ENCODE measurements at places on chromosomes 12 and 14.

DNA sequence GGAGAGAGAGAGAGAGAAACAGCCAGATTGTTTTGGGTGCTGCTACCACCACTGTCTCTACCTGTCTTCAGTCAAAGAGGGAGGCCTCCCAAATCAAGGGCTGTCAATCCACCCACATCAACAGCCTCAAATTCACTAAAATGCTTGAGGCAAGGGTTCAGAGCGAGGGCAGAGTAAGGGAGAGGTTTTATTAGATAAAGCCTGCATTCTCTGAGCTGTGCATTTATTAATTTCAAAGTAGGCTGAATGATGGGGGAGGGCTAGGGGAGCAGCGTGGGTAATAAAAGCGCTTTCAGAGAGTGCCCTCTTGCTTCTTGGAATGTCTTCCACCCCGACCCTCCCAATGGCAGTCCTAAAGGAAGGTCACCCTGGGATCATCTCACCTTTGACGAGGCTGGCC lies 636.5 kb upstream of the TBX3 start:
- no peak for DNase-seq

- no peak for DNase-seq
Measured at GRCh38 chr14:32121948-32122347, 44.8 kb downstream of the ARHGAP5 start.

DNA sequence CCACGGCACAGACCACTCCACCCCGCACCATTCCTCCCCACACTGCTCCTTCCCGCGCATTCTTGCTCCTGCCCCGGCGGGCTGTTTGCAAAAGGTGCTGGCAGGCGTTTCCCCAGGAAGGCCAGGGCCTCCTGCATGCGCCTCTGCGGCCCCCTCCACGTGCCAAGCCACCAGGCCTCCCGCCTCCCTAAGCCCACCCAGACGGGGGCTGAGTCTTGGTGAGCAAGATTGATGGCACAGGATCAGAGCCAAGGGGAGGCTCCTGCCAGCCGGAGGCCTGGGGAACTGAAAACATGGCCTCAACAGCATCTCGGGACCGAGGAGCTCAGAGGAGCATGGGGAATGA lies 328.3 kb upstream of the DIO3 start:
- DNase-seq = no peak

DNA sequence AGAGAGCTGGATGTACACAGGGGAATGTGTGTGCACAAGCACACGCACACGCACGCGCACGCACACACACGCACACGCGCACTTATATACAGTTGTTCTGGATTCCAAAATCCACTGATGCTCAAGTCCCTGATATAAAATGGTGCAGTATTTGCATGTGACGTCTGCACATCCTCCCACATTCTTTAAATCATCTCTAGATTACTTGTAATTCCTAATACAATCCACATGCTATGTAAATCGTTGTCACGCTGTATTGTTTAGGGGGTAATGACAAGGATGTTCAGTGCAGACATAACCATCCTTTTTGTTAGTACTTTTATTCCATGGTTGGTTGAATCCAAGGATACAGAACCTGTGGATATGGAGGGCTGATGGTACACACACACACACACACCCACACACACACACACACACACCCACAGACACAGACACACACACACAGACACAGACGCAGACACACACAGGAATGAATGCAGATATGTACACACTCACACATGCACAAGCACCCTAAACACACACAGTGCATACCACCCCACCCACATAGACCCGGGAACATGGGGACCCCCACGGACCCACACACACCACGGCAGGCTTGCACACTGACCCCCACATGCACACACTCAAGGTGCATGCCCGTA lies 188.5 kb upstream of the PRMT8 start:
- DNase-seq = no peak

DNA sequence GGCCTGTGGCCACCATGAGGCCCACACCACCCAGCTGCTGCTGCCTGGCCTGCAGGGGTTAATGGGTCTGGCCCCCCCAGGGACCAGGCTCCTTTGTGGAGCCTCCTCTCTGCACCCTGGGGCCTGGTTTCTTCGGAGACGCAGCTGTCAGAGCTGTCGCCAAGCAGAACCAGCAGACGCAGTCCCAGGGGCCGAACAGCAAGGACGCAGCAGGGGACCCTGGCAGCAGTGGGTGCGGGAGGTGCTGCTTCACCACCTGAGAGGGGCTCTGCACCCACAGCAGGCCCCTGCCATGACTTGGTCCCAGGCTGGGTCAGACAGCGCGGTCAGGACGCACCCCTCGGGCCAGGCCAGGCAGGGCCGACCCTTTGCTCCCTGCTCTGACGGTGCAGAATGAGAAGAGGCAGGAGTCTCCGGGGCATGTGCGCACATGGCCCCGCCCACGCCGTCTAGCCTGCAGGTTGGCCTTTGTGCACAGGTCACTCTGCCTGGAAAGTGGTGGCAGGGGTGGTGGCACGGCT lies 30.5 kb downstream of the JAG2 start:
- no peak for DNase-seq

GRCh38 chr12:42705863-42706262 lies 116.3 kb upstream of the PRICKLE1 start:
- DNase-seq = peak; percentile 47

GRCh38 chr14:30569903-30570226 lies 10.9 kb downstream of the G2E3 start:
- no peak for DNase-seq

- DNase-seq = no peak
Measured at GRCh38 chr12:115176741-115177400, 492.9 kb upstream of the TBX3 start.

DNA sequence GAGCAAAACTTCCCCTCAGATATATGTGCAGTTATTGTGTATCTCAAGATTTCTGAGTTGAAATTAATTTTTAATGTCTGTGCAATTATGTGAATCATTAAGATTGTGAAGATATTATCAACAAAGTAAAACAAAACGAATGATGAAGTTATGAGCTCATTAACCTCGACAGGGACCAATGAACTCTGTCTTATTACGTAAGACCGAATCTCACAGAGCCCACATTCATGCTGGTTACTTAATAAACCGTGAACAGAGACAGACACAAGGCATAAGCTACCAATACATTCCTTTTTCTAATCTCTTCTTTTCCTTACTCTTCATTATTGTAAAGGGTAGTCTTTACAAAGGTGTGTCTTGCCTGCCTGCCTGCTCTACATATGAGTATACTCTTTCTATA lies 568.7 kb downstream of the RPS29 start:
- DNase-seq = no peak

DNA sequence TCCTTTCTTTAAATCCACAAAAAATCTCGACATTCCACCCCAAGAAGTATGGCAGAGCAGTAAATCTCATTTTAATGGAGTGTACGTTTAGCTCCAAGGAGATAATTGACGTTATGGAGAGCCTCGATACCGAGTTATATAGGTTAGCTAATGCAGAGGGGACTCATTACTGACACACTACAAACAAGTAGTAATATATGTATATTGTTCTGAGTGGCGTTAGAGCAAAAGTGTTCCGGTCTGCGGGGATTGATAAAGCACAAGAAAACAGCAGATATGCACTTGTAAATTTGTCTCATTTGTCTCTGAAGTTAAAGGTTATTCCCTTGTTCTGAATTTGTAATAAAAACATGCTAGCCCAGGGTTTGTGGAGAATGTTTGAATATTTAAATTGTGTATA lies 84.1 kb downstream of the BCL11B start:
- DNase-seq = no peak

DNA sequence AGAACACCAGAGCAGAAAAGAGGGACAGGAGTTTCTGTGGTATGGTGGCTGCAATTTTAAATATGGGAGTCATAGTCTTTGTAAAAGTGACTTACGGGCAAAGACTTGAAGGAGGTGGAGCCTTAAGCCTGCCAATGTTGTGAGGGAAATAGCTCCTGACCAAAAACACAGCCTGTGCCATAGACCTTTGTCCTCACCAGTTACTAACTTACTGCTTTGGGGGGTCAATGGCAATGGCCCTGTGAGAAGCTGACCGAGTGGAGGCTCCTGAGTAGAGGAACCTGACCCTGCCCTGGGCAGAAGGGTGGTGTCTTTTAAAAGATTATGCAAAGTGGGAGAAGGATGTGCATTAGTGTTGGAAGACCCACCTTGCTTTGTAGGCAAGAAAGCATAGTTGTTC lies 3.8 kb downstream of the MTHFD1 start:
- no peak for DNase-seq

DNA sequence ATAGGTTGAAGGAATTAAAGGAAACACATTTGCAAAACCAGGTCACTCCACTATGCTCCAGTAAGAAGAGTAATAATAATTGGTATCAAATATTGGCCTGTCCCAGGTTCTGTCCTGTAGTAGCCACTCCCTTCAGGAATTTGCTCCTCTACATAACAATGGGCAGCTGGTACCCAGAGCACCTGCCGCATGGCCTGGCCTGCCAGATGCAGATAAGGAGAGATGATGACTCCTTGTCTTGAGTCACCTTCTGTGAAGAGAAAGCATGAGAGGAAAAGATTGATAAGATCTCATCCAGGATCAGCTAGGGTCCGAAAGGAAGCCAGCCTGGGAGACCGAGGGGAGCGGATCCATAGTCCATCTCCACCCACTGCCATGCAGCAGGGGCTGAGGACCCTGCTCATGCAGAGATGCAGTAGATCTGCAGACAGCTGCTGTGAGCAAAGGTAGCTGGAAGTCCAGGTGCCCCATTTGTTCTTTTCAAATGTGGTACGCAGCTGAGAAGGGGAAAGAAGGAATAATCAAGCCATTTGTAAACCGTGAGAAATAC lies 24.3 kb downstream of the VCPKMT start:
- DNase-seq = no peak

GRCh38 chr12:14665354-14666348 lies 30.7 kb downstream of the GUCY2C start:
- no peak for DNase-seq

DNA sequence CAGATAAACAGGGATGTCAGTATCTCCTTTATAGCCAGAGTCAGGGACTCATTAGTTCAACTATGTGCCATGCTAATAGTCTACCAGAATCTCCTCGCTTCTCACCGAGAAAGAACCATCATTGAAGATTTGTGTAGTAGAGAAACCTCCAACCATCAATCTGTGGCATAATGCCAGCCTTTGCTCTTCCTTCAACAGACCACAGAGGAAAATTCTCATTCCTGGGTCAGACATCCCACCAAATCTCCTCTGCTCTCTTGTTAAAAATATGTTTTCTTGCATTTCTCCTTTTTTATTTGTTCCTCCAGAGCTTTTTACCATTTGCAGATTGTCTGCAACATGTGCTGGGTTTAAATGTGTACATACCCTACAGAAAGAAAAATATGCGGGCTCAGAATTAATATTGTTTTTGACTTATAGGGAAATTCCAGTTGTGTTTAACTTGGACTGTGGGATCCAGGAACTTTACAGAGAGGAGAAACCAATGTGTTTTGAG lies 64.9 kb downstream of the LLPH start:
- DNase-seq = no peak

- no peak for DNase-seq
Measured at GRCh38 chr12:6212086-6212485, 11.9 kb downstream of the CD9 start.

DNA sequence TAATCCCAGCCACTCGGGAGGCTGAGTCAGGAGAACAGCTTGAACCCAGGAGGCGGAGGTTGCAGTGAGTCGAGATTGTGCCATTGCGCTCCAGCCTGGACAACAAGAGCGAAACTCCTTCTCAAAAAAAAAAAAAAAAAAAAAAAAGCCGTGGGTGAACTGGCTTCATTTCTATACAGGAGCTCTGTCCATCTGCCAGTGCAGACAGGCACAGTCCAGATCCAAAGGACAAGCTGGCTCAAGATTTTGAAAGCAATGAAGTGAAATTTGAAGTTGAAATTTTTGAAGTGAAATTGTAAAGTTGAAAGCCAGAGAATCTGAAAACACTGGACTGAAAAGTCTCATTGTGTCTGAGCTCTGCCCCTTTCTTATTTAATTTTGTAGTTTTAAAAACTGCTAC lies 134.7 kb downstream of the CALM1 start:
- DNase-seq = no peak

DNA sequence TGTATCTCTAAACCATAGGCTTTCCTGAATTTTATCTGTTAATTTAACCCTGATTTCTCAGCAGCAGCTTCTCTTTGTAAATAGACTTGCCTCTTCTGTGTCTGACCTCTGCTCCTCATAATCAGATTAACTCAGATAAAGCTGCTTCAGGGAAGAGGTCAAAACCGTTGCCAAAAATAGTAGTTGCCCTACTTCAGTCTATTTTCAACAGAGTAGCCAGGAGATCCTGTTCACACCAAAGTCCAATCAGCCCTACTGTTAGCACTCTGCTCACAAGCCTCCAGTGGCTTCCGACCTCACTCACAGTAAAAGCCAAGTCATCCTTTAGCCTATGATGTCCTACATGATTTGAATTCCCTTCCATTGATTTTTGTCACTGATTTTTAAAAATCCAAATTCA lies 258.4 kb downstream of the PPFIA2 start:
- DNase-seq = no peak

GRCh38 chr12:113190761-113191160 lies 5.2 kb downstream of the RITA1 start:
- no peak for DNase-seq

- DNase-seq = no peak
Measured at GRCh38 chr12:96255077-96255476, 60.9 kb downstream of the ELK3 start.

DNA sequence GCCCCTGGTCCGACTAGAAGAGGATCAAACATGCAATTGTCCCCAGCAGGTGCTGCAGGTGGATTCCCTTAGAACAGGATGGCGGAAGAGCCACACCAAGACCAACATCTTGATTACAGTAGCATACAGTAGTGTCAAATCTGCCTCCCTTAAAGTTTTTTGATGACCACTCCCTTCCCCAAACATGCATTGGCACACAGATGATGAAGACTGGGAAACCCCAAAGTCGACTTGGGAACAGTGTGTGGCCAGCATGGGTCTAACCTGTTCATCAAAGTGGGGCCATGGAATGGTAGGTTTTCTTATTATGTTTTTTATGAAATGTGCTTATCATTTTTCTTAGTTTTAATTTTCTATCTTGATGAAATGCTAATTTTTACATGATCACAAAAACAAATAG lies 8.8 kb downstream of the PLXNC1 start:
- no peak for DNase-seq

GRCh38 chr12:124172636-124173035 lies 122.3 kb upstream of the RFLNA start:
- DNase-seq = no peak

DNA sequence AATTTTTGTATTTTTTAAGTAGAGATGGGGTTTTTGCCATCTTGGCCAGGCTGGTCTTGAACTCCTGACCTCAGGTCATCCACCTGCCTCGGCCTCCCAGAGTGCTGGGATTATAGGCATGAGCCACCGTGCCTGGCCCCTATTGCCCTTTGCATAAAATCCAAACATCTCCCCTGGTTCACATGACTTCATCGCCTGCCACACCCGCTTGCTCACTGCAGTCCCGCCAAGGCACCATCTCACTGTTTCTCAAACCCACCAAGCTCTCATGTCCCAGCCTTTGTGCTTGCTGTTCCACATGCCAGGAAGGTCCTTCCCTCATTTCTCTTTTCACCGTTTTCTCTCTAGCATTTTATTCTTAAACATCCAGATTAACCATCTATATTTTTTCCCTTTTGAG lies 9.7 kb downstream of the RHOF start:
- DNase-seq = no peak

All from renal cortex interstitium (tissue), 15 donors.